ENCODE measurements at places on chromosomes 3 and 15.

- no peak for DNase-seq
Measured at GRCh38 chr3:160829486-160830009, 73.5 kb downstream of the PPM1L start.

DNA sequence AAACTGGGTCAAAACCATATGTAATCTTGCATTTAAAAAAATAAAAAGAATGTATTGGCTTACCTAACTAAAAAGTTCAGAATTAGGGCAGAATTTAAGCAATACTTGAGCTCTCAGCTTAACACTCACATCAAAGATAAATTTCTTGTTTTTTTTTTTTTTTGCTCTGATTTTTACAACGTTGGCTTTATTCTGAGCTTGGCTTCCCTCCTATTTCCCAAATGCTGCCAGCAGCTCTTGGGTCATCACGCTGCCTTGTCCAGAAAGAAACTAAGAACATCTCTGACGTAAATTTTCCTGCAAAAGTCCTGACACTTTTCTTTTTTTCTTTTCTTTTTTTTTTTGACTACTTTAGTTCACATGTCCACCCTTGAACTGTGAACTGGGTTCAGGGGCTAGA, 150.6 kb upstream of the TGFBR2 start:
- no peak for DNase-seq

- no peak for DNase-seq
Measured at GRCh38 chr3:57546616-57547015, 2.5 kb upstream of the DNAH12 start.

DNA sequence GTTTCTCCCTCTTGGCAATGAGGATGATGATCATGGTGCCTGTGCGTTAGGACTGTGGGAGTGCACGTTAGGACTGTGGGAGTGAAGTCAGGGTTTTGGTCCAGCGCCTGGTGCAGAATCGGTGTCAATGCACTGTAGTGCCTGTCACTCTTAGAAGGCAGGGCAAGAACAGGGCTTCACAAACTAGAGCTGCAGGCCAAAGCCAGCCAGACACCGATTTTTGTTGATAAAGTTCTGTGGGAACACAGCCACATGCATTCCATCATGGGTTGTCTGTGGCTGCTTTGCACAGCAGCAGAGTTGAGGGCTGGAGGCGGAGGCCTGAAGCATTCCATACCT, 32.6 kb upstream of the NR2C2 start:
- DNase-seq: no peak

DNA sequence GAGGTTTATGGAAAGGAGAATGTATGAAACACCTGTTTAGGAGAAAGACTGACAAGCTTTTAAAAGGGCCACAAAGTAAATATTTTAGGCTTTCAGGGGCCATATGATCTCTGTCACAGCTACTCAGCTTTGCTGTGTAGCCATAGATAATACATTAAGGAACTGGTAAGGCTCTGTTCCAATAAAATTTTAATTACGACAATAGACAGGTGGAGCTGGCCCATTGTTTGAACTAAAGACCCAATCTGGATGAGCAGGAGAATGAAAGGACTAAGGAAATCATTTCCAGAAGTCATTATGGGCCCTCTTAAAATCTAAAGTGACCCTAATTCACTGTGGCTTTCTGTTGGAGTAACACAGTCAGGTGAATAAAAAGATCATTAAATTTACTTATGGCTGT, 48.5 kb upstream of the SLC12A8 start:
- no peak for DNase-seq

- DNase-seq: no peak
Measured at GRCh38 chr3:79597709-79598108, 170.1 kb downstream of the ROBO1 start.

DNA sequence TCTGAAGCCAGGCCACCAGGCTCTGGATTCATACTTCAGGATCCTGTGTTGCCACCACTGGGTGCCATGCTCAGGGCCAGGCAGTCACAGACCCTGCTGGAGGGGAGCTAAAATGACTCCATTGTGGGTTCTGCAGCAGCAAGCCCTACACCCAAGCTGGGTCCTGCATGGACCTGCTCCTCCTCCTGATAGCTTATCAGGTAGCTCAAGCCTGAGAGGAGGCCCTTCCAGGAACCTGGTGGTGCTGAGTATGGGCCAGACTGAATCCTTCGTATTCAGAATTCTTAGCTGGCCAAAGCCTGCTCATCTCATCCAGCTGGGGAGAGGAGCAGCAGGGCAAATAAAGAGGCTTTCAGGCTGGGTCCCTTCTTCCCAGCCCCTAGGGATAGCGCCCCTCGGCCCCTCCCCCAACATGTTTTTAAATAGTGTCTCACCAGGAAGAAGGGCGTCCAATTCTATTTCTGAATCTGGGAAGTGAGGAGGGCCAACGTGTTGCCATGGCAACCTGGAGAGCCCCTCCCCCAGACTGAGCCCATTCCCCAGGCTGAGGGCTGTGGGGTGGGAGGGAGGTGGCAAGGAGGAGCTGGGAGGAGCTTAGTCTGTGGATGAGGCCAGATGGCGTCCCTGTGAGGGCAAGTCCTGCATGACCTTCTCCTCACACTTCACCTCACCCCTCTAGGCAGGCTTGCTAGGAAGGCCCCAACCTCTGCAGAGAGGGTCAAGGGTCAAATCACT, 11.0 kb upstream of the CAMKV start:
- DNase-seq: no peak

DNA sequence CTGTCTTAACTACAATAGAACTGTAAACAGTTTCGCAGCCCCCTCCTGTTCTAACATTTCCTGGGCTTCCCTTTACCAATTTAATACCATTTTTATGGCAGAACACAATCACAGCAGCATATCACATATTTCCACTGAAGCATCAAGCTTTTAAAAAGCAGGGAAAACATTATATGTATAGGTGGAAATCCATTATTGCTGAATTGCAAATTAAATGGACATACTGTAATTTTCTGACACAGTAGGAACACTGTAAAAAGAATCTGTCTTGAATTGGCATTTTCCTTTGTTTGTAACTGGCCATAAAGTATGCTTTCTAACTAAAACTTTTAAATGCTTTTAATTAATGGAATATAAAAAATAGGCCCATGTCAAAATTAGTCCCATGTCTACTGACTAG, 1385.8 kb downstream of the SI start:
- DNase-seq: no peak

GRCh38 chr3:52072020-52072419, 15.6 kb upstream of the DUSP7 start:
- no peak for DNase-seq

DNA sequence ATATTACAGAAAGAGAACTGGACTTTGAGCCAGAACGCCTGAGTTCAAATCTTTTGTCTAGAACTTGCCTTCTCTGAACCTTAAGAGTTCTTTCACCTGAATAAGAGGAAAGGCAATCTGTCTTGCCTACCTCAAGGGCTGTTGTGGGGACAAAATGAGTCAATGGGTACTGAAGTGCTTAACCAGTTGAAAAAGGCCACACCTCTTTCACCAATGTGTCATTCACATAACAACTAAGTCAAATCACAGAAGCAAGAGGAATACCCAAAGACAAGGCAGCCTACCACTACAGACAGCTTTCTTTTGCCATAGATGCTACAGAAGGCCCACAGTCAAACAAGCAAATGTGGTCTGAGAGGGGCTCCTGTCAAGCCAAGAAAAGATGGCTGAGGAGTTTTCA, 39.7 kb downstream of the NBEAL2 start:
- no peak for DNase-seq

DNA sequence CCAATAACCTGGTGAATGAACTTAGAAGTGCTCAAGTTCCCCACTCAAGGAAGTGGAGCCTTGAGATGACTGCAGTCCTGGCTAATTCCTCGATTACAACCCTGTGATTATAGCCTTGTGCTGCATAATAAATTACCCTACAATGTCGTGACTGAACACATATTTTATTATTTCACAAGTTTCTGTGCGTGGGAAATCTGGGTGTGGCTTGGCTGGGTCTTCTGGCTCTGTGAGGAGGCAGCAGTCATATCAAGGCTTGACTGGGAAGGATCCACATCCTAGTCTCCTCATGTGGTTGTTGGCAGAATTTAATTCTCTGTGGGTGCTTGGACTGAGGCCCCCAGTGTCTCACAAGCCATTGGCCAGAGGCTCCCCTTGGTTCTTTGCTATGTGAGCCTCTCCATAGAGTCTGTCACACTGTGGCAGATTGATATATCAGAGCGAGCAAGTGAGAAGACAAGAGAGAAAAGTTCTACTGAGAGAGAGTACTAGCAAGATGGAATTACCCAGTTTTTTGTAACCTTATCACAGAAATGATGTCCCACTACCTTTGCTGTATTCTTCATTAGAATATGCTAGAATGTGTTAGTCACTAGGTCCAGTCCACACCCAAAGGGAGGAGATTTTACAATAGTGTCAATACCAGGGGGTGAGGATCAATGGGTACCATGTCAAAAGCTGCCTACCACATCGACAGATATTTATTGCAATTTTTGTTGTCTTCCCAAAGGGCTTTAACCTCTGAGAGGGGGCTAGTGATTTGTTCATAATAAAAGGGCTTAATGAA, 102.8 kb upstream of the TBC1D5 start:
- DNase-seq: no peak

DNA sequence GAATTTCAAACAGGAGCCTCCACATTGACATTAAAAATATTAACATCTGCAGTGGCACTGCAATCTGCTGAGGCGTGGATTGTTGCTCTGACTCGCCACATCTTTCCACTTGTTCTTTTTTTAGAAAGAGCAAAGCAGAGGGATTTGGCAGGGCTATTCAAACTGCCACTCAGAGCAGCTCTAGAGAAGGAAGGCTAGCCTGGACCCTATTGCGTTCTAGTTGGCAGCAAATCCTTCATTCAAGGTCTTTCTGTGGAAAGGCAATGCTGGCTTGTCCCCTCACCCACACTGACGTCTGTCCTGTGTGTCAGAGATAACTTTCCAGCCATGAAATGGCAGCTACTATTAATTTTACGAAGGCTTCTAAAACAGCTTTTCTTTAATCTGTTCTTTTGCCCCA, 483.2 kb upstream of the SGO1 start:
- no peak for DNase-seq

DNA sequence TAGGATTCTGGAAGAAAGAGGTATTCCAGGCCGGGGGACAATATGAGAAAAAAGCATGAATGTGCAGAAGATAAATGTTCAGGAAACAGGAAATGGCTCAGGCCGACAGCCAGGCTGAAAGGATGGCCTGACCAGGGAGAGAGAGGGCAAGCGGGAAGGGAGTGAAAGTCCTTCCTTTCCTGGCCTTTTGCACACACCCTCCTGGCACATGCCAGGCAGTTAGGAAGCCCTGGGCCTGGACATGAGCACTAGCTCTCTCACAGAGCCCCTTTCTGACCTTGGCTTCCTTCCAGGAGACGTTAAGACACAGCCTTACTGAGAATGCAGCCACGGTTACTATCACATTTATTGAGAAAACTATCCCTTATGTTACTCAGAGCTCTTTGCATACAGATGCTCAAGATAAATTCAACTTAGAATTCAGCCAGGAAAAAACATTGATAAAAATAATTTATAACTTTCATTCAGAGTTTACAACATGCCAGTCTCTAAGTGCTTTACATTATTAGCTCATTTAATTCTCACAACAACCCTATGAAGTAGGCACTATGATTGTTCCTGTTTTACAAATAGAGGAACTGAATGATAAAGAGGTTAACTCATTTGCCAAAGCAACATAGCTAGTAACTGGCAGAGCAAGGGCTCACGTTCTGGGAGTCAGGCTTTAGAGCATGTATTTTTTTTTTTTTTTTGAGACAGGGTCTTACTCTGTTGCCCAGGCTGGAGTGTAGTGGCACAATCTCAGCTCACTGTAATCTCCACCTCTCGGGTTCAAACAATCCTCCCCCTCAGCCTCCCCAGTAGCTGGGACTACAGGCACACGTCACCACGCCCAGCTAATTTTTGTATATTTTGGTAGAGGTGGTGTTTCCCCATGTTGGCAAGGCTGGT, 39.4 kb upstream of the SMAD3 start:
- peak; percentile 86 for DNase-seq

DNA sequence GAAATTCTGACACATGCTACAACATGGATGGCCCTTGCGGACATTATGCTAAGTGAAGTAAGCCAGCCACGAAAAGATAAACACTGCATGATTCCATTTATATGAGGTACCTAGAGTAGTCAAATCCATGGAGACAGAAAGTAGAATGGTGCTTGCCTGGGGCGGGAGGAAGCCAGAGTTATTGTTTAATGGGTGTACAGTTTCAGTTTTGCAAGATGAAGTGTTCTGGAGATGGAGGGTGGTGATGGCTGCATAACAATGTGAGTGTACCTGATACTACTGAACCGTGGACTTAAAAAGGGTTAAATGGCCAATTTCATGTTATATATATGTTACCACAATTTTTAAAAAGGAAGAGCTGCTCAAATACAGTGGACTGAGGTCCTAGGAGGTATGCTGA, 66.9 kb downstream of the SEMA5B start:
- no peak for DNase-seq

DNA sequence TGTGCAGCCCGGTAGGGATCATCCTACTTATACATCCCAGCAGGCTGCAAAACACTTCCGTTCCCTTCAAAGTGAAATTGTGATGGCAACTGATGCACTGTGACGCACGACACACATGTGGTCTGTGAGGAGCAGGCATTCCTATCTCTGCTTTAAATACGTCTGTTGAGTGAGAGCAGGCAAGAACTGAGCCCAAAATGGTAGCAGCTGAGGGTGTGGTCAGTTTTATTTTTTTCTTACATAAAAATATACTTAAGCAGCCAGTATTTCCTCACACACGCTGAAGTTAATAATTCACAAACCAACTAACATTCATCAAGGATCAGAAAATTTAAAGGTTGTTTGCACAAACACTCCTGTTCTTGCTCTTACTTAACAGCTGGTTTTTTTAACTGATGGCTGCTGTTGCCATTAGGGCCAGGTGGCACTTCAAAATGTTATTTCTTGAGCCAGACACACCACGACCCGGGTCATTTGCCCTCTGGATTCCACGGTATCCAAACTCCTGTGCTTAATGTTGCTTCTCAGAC, 23.9 kb downstream of the LRIG1 start:
- DNase-seq: no peak

GRCh38 chr15:73227433-73228056, 141.2 kb downstream of the HCN4 start:
- DNase-seq: no peak

GRCh38 chr3:143928541-143929255, 42.9 kb upstream of the DIPK2A start:
- DNase-seq: no peak

DNA sequence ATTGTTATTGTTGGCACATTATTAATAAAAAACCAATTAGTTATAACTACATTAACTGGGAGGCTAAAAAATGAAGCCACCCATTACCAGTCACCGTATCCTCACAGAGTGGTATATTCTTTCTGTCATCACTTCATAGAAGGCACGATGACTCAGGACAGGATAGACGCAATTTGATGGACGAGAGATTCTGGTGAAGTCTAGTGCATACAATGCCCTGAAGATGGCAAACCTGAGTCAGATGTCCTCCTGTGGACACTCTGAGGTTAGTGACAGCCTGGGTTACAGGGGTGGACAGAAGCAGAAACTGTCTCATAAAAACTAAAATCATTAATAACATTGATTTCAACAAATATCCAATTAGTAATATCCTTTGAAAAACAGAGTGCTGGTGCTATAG, 150.3 kb downstream of the SLC9A9 start:
- DNase-seq: no peak

DNA sequence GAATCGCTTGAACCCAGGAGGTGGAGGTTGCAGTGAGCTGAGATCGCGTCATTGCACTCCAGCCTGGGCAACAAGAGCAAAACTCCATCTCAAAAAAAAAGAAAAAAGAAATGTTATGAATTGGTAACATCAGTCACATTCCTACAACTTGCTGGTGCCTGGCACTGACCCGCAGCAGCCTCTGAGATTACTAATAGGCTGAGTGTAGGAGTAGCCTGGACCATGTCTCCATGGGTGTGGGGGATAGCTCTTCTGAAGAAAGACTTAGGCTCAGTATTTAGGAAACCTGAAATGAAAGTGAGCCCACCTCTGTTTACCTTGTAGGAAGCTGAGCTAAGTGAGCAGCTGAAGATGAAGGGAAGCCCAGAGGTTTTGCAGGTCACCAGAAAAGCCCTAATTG, 148.3 kb downstream of the LRRC28 start:
- no peak for DNase-seq
